Fibroblast of mammary gland (primary cell): ENCODE measurements at places on chromosomes 7 and 10.

- DNase-seq = no peak
Observed at GRCh38 chr7:50411332-50411731, 38.8 kb downstream of the FIGNL1 start.

DNA sequence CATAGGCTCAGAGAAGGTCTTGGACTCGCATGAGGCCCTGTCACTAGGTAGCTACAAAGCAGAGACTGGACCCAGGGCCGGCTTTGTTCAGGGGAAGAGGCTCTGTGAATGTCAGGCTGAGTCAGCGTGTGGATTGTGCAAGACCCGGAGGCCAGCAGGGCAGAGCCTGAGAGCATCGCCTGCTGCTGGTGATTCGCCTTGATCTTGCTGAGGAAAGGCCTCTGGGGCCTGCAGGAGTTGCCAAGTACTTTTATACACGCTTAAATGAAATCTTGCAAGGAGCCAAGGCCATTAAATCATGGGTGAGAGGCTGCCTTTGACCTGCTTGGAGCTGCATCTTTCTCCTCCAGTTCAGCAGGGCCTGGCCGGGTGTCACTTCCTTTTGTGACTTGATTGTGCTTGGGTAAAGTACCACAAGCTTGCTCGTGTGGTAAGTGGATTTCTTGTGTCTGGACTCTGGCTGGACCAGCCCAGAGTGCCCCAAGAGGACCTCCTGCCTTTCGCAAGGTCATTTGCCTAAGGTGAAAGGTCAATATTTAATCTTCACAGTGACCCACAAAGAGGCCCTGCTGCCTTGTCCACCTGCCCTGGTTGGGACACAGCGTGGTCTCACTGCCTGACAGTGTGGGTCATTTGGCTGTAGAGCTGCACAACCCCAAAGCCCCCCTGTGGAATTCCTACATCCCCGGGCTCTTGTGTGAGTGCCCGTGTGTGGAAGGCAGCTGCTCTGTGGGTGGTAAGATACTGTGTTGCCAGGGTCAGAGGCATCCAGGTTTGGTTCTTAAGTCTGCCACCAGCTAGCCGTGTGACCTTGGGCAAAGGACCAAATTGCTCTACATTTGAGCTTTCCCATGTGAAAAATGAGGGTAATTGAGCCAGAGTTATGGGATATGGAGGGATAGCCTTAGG, 38.6 kb upstream of the SH2D4B start:
- DNase-seq = peak; percentile 99

DNA sequence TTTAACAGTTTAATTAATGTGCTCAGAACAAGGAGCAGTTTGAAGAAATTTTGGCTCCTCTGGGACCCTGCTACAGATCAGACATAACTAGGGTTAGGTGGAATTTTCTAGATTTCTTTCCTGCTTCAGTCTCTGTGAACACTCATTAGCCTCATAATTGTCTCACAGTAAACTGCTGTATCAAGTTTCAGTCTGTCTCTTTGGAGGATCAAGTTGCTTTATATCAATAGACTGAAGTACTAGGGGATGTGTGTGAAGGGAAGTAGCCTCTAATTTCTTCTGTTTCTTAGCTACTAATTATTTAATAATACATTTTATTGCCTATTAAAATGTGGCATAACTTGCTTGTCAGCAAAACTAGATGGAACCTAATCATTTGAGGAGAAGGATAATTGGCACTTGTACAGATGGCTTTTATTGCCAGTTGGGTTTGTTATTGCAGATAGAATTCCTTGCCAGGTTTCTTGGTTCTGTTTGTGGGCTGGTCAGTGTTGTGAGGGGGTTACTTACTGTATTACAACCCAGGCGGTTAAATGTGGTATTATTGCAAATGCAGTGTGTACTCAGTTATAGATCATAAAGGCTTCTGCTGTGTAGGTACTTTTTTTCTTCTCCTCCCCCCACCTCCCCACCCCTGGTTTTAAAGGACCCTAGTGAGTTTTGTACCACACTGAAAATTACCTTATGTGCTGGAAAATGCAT, 758.0 kb downstream of the AUTS2 start:
- no peak for DNase-seq

DNA sequence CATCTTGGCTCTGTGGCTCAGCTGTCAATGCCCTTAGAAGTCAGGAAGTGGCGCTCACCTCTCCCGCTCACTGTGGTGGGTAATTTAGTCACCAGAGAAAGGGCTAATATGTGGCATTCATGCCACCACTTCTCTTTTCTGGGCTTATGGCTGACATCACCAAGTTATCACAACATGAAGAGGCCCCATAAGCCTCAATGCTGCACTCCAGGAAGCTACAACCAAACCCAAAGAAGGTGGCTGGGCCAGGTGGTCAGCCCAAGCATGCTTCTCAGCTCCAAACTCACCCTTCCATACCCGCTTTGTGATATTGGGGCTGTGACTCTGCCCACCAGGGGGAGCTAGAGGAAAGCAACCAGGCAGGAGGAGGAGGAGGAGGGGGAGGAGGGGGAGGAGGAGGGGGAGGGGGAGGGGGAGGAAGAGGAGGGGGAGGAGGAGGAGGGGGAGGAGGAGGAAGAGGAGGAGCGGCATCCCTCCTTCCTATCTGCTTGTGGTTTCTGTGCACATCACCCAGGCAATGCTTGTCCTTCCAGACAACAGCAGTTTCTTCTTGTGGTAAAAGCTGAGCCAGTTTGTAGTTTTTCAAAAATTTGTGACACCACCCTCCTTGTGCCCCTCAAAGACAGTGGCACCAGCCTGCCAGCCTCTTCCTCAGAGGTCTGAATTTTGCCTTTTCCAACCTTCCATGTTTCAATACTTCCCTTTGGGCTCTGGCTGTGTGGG, 42.1 kb downstream of the CYP26A1 start:
- peak; percentile 60 for DNase-seq

DNA sequence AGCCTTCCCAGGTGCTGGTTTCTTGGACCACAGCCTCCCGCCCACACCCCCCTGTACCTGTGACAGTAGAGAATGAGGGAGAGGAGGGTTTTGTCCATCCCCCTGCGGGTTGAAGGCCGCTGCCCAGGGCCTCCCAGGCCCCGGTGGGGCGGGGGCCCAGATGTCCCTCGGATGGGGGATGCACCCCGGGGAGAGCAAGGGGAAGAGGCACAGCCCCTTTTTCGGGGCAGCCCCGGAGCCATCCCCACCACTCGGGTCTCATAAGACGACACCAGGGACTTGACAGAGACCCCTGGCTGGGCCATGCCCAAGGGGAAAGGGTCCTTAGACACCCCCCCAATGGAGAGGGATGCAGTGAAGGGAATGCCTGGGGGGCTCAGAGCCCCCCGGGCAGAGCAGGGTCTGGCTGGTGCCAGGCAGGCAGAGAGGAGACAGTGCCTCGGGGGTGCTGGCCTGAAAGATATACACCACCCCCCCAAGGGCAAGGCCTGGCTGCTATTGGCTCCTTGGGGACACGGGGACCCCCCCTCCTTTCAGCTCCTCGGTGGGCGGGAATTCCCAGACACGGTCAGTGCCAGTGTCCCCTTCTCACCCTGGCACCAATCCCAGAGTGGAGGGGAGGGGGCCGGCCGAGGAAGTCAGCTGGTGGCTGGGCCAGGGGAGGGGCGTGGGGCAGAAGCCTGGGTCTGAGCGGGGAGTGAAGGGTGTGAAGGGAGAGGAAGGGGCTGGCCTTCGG, 3.7 kb upstream of the SPACDR start:
- no peak for DNase-seq

GRCh38 chr7:127226685-127227374, 25.9 kb downstream of the GRM8 start:
- no peak for DNase-seq

DNA sequence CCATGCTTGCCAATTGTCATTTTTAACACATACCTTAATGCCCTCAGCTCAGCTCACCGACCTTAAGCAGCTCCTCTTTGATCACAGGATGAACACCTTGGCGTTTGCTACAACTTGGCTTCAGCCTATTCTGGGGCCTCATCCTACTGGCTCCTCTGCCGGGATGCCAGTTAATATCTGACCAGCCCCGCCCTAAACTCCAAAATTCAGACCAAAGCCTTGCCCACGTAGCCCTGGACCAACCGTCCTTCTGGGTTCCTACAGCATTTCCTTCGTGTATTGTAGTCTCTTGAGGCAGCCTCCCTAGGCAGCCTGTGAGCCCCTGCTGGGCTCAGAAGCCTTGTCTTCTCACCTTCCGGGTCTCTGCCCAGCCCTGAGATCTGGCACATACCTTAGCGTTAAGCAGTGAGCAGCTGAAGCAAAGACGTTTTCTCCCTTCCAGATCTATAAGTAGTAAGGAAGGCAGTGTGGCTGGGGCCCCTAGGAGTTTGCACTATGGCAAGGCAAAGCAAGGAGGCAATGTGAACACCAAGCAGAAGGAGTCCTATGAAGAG, 836 bp downstream of the ENO4 start:
- DNase-seq = no peak

GRCh38 chr7:30170476-30171205, 35.9 kb downstream of the MTURN start:
- peak; percentile 73 for DNase-seq
